ENCODE measurements at places on chromosomes 12 and 14.
A peak's percentile ranks its signal among the peaks of the same experiment; 100 is the strongest.

- DNase-seq: no peak
Measured at GRCh38 chr12:54723379-54724256, 75.5 kb upstream of the DCD start.

DNA sequence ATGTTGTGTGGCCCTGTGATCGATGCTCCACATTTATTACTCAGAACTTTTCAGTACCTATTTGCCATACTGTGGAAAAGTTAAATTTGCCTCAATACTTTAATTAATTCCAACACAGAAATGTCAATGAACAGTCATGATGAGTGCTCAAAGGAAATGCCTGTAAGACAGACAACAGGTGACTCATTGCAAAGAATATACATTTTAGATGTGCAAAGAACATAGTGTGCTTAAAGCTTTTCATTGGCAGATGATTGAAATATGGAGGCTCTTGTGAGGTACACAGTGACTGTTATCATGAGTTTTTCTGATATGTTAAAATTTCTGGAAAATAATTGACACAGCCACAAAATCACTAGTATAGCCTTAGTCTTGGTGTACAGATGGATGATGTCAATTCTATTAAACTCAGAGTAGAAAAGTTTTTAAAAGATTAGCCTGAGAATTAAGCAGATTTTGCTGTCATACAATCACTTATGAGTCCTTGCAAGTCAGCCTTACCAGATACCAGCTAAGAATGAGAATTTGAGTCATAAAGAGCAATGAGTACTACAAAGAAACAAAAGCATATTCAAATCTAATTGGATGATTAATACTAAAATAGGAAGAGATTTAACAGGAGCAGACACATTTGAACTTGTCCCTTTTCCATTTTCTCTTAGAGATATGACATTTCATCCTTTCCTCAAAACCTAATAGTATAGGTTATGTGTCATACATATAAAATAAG, 544.1 kb downstream of the KCNH5 start:
- no peak for DNase-seq

- no peak for DNase-seq
Measured at GRCh38 chr12:121064116-121064515, 25.1 kb upstream of the OASL start.

DNA sequence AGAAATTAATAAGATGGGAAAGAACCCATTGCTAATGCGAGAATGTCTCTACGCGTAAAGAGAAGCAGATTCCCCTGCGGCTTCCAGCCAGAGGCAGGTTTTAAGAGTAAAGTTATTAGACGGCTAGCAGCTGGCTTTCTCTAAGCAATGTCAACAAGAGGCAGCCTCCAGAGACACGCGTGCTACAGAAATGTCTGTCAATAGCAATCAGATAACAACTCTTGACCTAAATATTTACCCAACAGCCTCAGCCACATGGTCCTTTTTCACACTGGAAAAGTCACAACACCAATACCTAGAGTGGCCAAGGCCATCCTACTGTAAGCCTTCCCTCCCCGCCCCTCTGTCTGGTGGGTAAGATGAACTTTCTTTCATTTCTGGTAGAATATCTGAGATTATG, 146.0 kb upstream of the SFSWAP start:
- no peak for DNase-seq

- no peak for DNase-seq
Measured at GRCh38 chr14:49816844-49817243, 35.7 kb downstream of the NEMF start.

DNA sequence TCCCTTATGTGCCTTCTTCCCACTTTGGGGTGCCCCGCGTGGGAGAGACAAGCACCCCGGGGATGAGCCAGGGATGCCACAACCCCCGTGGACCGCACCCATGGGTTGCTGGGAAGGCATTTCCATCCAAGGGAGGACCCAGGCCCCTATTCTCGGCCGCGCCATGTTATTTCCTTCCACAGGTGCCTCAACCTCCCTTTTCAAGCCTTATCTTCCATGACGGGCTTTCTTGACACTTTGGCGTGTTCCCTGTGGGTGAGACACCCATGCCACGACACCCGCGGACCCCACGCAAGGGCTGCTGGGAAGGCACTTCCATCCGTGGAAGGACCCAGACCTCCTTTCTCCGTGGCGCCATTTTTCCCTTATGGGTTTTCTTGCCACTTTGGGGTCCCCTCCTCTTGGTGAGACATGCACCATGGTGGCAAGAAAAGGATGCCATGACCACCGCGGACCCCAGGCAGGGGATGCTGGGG, 269.2 kb downstream of the ALG10 start:
- DNase-seq: no peak

DNA sequence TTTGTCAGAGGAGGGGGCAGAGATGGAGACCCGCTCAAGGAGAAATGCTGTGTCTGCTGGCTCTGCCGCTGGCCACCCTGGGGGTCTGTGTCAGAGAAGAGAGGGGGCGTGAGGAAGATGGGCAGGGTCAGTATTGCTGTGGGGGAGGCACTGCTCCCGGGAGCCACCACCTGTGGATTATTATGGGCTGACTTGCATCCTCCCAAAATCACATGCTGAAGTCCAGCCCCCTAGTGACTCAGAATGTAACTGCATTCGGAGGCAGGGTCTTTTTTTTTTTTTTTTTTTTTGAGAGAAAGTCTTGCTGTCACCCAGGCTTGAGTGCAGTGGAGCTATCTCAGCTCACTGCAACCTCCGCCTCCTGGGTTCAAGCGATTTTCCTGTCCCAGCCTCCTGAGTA, 12.3 kb downstream of the ABCD4 start:
- no peak for DNase-seq

GRCh38 chr14:45716572-45716971, 463.6 kb upstream of the MIS18BP1 start:
- DNase-seq: no peak

DNA sequence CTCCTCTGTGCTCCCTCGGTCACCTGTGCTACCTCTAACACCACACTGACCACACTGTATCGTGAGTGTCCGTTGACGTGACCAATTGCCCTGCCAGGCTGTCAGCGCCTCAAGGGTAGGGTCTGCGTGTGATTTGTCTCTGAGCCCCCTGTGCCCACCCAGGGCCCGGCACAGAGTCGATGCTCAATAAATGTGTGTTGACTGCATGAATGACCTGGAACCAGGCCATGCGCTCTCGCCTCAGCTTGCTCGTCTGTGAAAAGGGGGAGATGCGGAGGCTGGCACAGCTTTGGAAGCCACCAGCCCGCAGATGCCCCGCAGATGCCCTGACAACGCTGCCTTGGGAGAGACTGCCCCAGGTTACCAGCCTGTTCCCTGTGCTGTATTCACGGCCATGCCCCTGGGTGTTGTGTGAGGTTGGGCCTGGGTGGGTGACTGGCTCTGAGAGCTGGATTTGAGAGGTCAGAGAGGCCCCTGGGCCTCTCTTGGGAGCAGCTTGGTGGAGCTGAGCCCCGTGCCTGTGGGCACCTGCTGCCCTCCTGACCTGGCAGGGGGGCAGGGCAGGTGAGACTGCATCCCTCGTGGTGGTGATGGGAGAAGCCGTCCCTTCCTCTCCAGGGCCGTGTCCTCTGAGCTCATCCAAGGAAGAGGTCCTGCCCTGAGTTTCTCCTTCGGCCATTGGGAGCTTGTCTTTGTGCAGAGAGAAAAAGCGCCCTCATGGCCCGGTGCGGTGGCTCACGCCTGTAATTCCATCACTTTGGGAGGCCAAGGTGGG, 43.2 kb downstream of the CYP46A1 start:
- DNase-seq: no peak

- peak; percentile 48 for DNase-seq
Measured at GRCh38 chr12:57522887-57523705, 472 bp downstream of the MBD6 start.

- peak; percentile 74 for DNase-seq
Measured at GRCh38 chr12:121626853-121627640, 717 bp downstream of the ORAI1 start.

- no peak for DNase-seq
Measured at GRCh38 chr14:54446161-54446693, 5.1 kb upstream of the CNIH1 start.

DNA sequence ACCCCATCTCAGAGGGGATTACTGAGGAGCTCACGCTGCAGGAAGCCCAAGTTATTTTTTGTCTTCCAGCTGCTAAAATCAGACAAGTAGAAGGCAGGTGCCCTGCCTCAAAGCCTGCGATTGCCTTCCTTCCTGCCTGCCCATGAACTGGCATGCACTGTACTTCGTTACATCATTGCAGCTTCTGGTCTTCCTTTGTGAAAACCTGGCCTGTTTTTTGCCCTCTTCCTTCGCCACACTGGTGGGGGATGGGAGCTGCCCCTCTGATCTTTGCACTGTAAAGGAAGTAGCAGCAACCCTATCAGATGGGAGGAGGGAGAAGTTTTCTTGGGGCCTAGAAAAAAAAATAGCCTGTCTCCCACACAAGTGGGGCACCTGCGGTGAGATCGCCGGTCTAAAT, 1098.7 kb downstream of the BCL11B start:
- DNase-seq: peak; percentile 42

DNA sequence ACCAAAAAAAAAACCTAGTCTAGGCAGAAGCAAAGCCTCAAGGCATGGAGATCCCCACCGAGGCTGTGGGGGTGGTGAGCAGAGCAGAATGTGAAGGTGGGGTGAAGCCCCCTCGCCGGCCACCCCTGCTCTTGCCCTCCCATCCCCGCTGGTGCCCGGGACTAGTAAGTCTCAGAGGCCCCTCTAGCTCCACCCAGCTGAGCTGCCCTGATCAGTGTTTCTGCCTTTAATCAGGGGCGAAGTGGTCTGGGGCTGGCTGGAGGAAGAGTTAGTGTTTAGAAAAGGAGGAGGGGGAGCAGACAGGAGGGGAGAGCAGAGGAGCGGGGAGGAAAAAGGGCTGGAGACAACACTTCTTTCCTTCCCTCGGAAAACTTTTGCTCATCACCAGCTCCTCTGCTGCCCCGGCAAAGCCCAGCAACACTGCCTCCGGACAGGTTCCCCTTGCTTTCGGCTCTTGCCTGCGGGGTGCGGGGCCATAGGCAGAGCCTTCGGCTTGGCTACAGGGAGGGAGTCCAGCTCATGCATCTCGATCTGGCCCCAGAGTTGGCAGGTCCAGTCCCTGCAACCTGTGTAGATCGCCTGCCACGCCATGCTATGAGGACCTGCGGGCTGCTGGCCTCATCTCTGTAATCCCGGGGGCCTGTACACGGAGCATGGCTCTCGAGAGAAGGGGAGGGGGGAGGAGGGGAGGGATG, 3.4 kb upstream of the DLK1 start:
- DNase-seq: no peak

- no peak for DNase-seq
Measured at GRCh38 chr12:121025442-121026226, 9.3 kb upstream of the C12orf43 start.

GRCh38 chr14:101730626-101731186, 30.8 kb upstream of the PPP2R5C start:
- DNase-seq: no peak

DNA sequence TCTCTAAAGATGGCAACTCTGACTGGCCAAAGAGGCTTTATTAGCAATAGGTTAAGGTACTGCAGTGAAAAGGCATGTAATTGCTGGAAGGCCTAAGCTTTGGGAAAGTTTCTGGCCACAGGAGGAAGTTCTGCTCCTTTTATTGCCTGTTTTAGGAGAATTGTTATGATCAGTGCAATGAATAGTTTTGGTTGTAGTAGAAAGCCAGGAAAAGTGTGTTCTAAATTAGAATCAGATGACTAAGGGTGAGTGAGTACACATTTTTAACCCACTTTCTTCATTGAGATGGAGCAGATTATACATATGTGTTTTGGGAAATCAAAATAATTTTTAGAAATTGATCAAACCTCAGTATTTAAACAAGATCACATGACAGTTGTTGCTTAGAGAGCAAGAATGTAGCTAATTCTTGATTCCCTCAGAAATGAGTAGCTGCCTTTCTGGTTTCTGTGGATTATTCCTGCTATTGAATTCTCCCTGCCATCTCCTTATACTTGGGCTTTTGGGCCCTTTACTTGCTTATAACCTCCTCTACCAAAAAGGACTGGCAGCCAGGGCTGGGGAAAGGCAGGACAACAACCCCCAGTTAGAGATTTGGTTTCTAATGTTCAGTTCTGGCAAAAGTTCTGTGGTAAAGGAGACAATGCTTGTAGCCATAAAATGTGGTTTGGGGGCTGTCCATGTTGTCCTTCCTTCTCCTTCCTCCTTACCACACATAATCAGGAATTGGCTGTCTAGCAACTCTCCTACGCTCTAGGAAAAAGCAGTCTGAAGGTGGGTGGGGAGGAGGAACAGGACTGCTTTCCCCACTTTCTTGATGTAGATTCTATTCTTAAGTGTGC, 217.1 kb downstream of the SLC38A4 start:
- no peak for DNase-seq

GRCh38 chr12:111462210-111462769, 56.6 kb downstream of the SH2B3 start:
- DNase-seq: no peak

DNA sequence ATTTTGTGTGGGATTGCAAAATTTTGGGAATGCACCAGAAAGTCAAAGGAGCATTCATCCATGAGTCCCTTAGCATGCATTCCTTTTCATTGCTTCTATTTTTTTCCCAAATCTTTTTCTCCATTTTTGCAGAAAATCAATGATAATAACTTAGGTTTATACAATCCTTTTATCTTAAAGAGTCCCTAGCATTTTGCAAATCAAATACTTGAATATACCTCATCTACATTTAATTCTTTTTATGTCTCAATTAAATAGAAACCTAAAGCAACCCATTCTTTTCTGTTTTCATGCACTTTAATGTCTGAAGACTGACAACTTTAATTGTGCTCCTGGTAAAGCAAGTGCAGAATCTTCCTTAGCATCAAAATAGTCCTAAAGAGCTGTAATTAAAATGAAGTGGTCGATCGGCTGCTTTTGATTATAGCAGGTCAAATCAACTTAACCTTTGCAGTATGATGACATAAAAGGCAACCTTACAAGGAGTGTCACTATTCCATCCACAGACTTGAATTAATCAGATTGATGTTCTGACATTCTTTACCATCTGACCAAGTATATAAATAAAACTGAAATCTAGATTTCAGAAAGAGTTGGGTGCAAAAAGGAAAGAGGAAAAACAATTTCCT, 168.4 kb downstream of the ALG10B start:
- no peak for DNase-seq

DNA sequence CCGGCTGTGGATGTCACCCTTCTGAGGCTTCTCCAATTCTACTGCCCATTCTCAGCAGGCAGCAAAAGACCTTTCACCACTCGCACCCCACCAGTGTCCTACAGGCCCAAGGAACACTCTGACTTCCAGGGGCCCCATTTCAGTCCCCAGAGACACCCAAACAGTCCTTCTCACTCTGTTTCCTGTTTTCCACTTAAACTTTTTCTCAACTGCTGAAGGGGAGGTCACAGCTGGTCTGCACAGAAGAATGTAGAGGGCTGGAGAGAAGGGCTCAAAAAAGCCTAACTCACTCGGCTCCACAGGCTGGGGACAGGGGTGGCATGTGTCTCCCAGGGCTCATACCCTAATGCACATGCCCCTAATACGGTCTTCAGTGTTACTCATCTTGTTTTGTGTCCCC, 4.2 kb upstream of the DTX1 start:
- no peak for DNase-seq

All from T follicular helper cell (primary cell).